ENCODE measurements at places on chromosomes 2 and 18.

GRCh38 chr2:236047886-236048540 is 120.2 kb downstream of the GBX2 start:
- DNase-seq: no peak

- DNase-seq: no peak
Observed at GRCh38 chr2:217791551-217791950, 211.2 kb downstream of the TNS1 start.

- DNase-seq: no peak
Observed at GRCh38 chr18:31619291-31619690, 27.6 kb downstream of the TTR start.

DNA sequence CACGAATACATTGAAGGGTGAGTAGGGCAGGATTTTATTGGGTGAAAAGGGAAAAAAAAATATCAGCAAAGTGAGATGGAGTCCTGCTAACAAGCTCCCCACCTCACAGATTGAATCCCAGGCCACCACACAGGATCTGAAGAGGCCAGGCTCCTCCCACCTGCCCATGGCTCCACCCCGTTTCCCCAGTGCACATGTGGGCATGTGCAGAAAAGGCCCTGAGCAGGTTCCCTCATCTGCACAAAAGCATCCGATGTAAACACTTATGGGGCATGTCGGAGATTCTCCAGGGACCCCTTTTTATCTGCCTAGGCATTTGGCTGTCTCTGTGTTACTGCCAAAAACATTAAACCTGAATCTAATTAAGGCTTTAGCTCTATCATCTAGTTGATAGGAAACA is 35.2 kb downstream of the SKA1 start:
- no peak for DNase-seq

DNA sequence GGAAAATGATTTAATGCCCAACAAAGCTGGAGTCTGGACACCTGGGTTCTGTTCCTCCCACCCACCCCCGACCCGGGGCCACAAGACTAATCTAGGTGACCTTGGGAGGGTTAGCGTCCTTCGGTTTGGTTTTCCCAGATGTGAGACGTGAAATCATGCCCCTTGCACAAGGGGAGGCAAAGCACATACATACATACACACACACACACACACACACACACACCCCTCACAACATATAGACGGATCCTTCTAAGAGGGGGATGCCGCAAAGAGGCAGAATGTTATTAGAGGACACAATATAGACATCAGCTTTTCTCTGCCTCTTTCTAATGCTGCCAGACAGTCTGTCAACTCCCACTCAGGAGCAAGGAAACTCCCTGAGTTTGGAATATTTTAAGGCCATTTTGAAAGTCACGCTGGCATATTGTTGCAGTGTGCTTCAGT is 616 bp upstream of the RBMS1 start:
- DNase-seq: no peak

GRCh38 chr2:6750411-6751158 is 115.1 kb downstream of the CMPK2 start:
- DNase-seq: no peak

GRCh38 chr2:188527141-188527540 is 235.5 kb downstream of the GULP1 start:
- peak; percentile 12 for DNase-seq

DNA sequence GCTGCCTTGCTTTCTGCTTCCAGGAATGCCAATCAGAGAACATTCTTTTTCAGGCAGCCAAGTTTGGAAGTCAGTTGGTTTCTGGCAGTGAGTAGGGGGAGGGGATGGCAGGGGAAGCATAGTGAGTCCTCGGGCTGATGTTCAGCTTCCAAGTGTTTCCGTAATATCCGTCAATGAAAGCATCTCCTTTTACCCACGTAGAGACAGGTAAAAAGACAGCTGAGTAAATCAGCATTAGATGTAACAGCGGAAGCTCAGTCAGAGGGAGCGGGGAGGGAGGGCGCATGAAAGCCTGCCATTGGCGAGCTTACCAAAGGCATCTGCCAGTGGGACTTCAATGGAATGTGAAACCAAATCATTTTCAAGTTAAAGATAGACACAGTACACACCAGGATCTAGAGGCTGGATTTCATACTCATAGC is 117.1 kb upstream of the DTNA start:
- DNase-seq: peak; percentile 5

GRCh38 chr2:128549646-128550260 is 231.1 kb upstream of the HS6ST1 start:
- no peak for DNase-seq

GRCh38 chr2:46387886-46388515 is 90.8 kb downstream of the EPAS1 start:
- DNase-seq: no peak

GRCh38 chr2:54889053-54889452 is 161.2 kb downstream of the RTN4 start:
- DNase-seq: no peak

DNA sequence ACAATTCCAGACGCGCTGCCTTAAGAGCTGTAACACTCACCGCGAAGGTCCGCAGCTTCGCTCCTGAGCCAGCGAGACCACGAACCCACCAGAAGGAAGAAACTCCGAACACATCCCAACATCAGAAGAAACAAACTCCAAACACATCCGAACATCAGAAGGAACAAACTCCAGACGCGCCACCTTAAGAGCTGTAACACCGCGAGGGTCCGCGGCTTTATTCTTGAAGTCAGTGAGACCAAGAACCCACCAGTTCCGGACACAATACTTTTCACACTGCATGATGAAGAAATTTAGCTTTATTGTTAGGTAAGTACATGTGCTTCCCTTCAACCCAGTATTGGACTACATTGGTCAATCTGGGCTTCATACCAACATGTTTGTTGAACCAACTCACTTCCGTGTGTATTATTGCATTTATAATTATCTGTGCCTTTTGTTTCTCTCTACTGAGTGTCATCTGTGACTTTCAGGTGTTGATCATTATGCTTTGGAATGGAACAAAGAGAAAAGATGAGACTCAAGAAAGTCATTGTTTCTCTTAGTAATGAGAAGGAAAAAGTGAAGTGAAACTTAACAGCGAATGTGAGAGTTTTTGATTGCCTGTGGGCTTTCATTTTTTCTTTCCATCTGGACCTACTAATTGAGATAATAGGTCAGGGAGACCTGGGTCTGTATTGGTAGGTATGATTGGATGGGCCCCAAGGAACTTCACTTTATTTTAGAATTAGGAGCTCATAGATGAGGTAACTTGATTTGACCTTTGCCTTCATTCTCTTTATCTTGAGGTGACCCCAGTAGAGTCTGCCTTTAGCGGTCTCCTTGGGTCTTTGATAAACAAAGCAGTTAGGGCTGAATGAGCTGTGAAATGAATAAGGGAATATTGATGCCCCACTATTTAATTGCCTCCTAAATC is 76.1 kb upstream of the CAVIN2 start:
- no peak for DNase-seq

- DNase-seq: no peak
Observed at GRCh38 chr2:169806586-169806985, 7.9 kb downstream of the SSB start.

- no peak for DNase-seq
Observed at GRCh38 chr2:59726228-59727120, 827.0 kb downstream of the BCL11A start.

- DNase-seq: no peak
Observed at GRCh38 chr2:6958616-6959235, 41.5 kb downstream of the RNF144A start.

- DNase-seq: no peak
Observed at GRCh38 chr2:203327582-203327900, 653 bp upstream of the ABI2 start.

GRCh38 chr2:205976120-205976814 is 109.7 kb downstream of the INO80D start:
- no peak for DNase-seq

GRCh38 chr2:95231723-95232122 is 24.4 kb downstream of the ZNF892 start:
- DNase-seq: peak; percentile 78

GRCh38 chr2:180314086-180314485 is 307.0 kb upstream of the CWC22 start:
- DNase-seq: no peak

- DNase-seq: no peak
Observed at GRCh38 chr2:174376967-174377366, 18.6 kb upstream of the SCRN3 start.

All from HCEC 1CT (cell line).